ENCODE measurements at places on chromosomes 12 and 14.

GRCh38 chr14:94111276-94112095, 950 bp downstream of the IFI27 start:
- no peak for DNase-seq

DNA sequence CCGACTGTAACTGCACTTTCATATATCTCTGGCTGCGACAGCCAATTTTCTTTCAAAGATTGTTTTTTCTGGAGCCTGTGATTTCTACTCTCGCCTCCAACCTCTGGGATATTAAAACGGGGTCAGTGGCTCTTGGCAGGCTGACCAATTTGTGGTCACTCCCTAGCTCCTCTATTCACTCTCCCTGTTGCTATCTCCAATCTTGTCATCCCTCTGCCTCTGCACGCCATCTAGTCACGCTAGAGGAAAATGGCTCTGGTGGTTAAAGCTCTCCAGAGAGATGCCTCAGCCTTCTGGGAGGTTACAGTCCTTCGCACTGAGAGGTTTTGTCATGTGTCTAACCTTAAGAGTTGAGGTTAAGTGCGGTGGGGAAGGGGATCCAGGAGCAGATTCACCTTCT, 59.8 kb upstream of the CISTR start:
- peak; percentile 85 for DNase-seq

DNA sequence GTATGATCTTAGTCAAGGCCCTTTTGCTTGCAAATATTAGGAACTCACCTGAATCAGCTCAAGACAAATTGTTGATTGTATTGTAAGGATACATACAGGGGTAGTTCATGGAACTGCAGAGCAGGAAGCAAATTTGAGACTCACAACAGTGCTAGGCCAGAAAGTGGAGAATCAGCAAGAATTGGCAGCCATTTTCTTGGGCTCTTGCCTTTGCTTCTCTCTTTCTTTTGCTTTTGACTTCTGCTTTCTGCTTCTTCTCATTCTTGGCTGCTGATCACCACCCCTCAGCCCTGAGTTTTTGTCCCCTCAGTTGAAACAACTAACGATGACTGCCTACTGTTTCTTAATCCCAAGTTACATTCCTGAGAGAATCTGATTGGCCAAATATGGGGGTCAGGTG, 34.8 kb downstream of the KCNK13 start:
- no peak for DNase-seq

DNA sequence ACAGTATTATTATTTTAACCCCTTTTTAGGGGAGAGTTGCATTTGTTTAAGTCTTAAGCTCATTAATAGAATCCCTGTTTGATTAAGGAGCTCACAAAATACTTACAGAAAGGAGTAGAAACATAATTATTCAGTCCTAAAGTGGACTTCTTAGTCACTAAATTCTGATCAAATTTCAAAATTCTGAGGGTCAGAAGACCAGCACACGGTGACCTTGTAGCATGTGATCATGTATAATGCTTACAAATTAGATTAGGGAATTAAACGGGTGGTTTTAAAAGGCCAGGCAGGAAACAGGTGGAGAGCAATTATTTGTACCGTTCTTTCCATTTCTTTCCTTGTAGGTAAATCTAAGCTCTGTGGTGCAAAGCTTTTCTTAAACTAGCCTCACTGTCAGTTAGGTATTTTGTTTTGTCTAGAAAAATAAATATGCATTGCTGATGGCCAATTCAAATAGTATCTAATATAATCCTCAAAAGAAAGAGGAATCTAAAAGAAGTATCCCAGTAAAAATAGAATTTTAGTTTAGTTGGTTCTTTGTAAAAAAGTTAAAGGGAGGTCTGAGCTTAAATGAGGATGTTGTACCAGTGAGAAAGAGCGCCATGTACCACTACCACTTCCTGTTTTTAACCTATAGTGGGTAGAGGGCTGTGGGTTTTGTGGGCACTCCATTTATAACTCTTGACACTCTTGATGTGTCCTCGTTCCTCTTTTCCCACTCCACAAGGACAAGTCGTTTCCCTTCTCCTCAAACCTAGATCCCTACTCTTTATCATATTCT, 51.1 kb downstream of the SLC38A1 start:
- DNase-seq: no peak

- no peak for DNase-seq
Measured at GRCh38 chr14:57617510-57617909, 123.9 kb upstream of the CCDC198 start.

GRCh38 chr12:131008131-131008912, 54.6 kb downstream of the ADGRD1 start:
- DNase-seq: no peak

- DNase-seq: peak; percentile 8
Measured at GRCh38 chr12:31370531-31371255, 44.7 kb upstream of the SINHCAF start.

DNA sequence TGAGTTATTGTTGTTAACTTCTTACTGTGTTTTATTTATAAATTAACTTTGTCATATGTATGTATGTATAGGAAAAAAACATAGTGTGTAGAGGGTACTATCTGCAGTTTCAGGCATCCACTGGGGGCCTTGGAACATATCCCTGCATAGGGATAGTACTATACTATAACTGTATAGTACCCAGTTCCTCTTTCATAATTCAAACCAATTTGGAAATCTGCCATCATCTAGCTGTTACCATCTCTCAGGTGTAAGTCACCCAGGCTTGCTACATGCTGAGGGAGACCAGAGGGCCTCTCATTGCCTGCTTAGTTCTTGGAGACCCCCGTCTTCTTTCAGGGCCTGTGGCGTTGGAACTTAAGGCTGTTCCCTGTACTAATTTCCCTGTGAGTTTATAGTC, 12.9 kb upstream of the DCD start:
- no peak for DNase-seq

- DNase-seq: no peak
Measured at GRCh38 chr12:52362118-52362726, 5.1 kb downstream of the KRT85 start.

GRCh38 chr12:105431537-105432100, 101.1 kb downstream of the C12orf75 start:
- DNase-seq: no peak

DNA sequence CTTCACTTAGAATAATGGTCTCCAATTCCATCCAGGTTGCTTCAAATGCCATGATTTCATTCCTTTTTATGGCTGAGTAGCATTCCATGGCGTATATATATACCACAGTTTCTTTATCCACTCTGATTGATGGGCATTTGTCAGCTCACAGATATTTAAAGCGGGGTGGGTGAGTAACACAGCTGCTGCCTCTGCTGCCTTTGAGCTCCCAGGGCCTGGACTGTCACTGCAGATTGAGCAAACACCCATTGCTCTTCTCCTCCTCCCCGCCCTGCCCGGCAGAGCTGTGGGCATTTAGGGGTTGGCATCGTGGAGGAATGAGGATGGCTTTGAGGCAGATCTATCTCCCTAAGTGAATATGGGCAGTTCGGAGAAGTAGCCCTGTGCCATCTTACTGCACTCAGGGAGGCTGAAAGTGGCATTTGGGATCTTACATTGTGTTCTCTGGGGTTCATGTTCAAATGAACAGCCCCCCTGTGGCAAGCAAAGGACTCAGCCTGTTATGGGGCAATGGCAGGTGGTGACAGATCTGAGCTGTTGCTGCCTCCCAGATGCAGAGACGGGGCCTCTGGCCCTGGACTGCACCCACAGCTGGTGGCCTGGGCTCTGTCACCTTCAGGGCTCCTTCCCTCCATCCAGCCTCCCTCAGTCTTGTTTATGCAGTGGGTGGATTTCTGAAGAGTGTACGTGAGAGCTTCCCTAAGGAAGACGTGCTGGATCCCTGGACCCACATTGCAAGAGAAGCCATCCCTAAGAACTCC, 4.9 kb downstream of the RFLNA start:
- DNase-seq: no peak

GRCh38 chr12:9673404-9674225, 4.1 kb downstream of the CLEC2D start:
- DNase-seq: peak; percentile 93

- no peak for DNase-seq
Measured at GRCh38 chr14:85358136-85358785, 171.7 kb upstream of the FLRT2 start.

GRCh38 chr14:77240336-77240915, 30.6 kb downstream of the NGB start:
- no peak for DNase-seq

GRCh38 chr12:92403210-92404175, 257.8 kb upstream of the BTG1 start:
- DNase-seq: no peak

GRCh38 chr14:24264298-24264697, 1.3 kb upstream of the TGM1 start:
- no peak for DNase-seq

DNA sequence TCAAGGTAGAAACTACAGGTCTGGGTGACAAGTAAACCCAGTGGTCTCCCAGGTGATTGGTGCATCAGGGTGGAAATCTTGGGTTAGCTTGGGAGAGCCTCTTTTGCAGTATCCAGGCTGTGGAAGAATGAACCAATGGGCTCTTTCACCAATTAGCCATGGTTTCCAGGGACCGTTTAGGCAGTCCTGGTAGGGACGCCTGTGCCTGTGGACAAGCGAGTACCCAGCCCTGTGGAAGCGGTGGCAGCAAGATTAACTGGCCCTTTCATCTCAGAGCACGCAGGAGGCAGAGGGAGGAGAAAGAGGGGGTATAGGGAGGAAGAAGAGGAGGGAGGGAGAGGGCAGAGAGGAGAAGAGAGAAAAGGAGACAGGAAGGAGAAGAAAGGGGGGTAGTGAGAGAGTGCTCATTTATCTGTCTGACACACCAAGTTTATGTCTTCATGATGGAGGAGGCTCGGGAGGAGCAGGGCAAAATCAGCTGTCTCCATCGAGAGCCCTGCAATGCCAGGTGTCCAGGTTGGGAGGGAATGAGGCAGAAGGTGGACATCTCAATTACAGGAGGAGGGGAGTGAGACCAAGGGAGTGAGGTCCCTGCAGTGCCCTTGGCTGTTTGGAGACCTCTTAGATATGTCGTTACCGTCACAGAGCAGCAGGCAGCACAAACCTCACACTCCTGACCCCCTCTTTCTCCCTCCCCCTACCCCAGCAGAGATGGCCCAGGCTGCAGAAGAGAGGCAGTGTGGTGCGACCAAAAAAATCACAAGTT, 4.6 kb upstream of the ZDHHC22 start:
- DNase-seq: no peak

DNA sequence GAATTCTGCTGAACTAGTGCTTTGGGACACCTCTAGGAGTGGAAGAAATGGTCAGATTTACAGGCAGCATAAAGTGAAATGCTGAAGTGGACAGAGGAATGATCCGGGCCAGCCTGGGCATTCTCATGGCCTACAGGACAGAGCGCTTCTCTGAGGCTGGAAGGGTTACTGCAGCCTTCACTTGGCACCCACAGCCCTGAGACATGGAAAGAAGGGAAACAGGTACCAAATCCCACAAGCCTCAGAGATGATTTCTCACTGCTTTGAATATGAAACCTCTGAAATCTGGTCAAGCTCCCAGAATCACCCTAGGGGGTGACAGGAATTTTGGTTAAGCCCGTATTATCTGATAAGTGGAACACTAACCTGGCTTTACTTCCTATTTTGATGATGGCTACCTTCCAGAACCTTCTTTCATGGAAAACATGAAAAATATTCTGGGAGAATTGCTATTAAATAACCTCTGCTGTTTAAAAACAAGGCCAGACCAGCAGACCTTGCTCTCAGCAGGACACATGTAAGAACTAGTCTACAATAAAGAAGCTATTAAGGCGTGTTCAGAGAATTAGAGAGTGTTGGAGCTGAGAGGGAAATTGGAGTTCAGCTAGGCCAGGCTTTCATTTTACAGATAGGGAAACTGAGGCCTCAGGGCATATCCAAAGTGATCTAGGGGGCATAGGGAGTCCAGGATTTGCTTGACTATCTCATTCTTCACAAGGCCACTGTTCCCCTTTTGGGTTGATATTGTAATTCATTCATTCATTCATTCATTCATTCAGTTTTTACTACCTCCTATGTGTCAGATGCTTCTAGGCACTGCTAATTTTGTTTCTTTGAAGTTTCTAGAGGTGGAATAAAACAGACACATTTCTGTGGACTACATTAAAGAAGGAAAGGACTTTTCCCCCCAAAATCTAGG, 281.5 kb downstream of the ZFP36L1 start:
- no peak for DNase-seq

DNA sequence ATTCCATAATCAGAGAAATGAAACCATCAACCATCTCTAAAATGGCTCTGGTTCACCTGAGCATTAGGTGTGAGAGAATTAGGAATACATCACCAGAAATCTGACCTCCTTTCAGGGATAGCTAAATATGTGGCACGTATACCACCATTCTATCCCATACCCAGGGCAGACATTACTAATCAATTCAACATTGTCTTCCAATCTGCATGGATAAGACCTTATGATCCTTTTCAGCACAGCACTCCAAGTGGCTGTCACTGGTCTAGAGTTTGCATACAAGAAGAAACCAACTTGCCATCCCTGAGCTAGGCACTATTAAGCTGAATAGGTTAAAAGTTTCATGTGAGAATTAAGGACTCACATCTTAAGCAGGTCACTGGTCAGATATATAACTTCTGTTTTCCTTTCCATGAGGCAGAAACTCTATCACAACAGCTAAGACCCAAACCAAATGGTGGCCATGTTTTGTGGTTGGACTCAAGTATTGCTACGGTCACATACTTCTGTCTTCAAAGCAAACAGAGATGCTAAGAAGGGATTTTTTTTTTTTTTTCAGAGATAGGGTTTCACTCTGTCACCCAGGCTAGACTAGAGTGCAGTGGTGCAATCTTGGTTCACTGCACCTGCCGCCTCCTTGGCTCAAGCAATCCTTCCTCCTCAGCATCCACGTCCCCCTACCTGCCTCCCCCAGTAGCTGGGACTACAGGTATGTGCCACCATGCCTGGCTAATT, 249.0 kb downstream of the DPF3 start:
- no peak for DNase-seq

DNA sequence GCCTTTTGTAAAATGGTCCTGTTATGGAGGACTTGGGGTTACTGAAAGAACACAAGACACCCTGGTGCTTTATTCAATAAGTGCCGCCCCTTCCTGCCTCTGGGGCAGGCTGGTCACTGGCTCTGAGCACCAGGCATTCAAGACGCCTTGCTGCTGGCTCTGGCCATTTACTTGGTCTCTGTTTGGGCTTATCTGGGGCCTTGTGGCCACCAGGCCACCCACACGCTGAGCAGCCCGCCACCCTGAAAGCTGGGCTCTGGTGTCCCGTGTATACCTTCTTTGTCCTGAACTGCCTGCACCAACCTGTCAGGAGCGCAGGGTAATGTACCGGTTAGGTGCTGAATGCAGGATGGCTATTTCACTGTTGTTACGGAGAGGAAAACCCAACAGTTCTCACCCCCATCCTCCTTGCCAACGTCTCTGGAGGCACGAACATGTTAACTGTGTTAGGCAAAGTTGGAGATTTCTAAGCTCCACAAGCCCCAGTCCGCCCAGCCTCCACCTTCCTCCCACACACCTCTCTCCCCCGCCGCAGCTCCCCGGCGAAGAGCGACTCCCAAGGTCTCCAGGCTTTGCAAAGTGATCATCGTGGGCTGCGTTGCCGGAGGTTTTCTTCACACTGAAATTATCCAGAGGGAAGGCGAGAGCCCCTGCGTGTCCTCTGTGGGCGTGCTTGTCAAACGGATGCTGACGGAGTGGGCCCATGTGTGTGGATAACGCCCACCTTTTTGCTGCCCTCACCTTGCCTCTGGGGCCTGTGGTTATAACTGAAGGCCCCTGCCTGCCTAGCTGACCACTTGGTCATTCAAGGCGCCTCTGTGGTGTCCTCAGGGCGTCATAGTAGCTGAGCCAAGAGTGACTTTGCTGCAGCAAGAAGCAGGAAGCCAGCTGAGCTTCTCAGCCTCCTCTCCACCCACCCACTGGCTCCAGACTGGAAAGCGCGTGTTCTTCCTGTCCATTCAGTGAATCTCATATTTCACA, 18.8 kb upstream of the BEGAIN start:
- DNase-seq: peak; percentile 9

GRCh38 chr12:127797918-127798317, 469.1 kb upstream of the TMEM132C start:
- no peak for DNase-seq
